Osteocyte (in vitro differentiated cells): ENCODE measurements at places on chromosomes 12 and 14. TPM values are rescaled to one million over a fixed set of nuclear protein-coding genes. Genes with fewer than 3 reads are reported as not detected.

HAL gene
- total RNA-seq = 0.50 and 1.7 TPM in 2 replicates

SMCO2 gene
- total RNA-seq = not detected in 2 replicates

- no peak for DNase-seq
- H3K27ac ChIP-seq = no peak overlapping the region
- H3K36me3 ChIP-seq = no peaks in the 10 kb centered on the region
- H3K4me3 ChIP-seq = no peak overlapping the region
- H3K27me3 ChIP-seq = peaks cover 2% of the 10 kb centered on the region
These were observed 190.4 kb downstream of the NTF3 start for GRCh38 chr12:5622280-5622679.

GRCh38 chr14:99654235-99654985 is 9.5 kb downstream of the HHIPL1 start:
- no peak overlapping the region for H3K4me3 ChIP-seq
- no peak for DNase-seq
- H3K27ac ChIP-seq = no peak overlapping the region

- no peaks in the 10 kb centered on the region for H3K36me3 ChIP-seq
- H3K4me3 ChIP-seq = no peak overlapping the region
- DNase-seq = peak; percentile 81
- H3K27ac ChIP-seq = no peak overlapping the region
- H3K4me1 ChIP-seq = peaks cover 21% of the 10 kb centered on the region
These were observed 3.7 kb upstream of the CLBA1 start for GRCh38 chr14:104981699-104982541.

UNG gene
- total RNA-seq = 16.2 and 18.6 TPM in 2 replicates

DNA sequence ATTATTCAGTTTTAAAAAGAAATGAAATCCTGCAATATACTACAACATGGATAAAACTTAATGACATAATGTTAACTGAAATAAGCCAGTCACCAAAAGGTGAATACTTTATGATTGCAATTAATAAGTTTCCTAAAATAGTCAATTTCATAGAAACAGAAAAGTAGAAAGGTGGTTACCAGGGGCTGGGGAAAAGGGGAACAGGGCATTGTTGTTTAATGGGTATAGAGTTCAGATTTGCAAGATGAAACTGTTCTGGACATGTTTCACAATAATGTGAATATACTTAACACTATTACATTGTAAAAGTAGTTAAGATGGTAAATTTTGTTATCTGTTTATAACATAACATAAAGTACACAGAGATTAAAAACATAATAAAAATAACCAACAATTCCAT is 550.9 kb downstream of the CCER1 start:
- no peak overlapping the region for H3K27ac ChIP-seq
- H3K36me3 ChIP-seq = no peaks in the 10 kb centered on the region
- H3K4me3 ChIP-seq = no peak overlapping the region
- no peaks in the 10 kb centered on the region for H3K27me3 ChIP-seq

B4GALNT3 gene
- 0.21 and 0.27 TPM in 2 replicates for total RNA-seq

KLRC2 gene
- total RNA-seq = 3.0 and 3.6 TPM in 2 replicates

DNA sequence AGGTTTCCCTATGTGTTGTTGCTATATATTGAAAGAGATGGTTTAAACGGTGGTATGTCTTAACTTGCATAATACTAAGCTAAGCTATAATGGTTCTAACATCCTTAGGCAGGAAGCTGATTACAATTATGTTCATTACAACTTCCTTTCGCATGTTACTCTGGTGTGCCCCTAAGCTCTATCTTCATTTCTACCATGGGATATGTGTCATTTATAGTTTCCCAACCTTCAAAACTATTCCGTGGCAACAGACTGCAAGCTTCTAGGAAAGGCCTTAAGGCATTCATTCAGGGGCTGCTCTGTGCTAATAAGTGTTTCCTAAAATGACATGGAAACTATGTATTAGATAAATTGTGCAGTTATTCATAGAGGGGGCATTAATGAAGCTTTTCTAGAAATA is 294.6 kb downstream of the GXYLT1 start:
- no peak overlapping the region for H3K4me3 ChIP-seq
- no peak for DNase-seq
- no peaks in the 10 kb centered on the region for H3K36me3 ChIP-seq

CAPRIN2 gene
- 31.2 and 35.8 TPM in 2 replicates for total RNA-seq

CLEC4C gene
- total RNA-seq = not detected in 2 replicates

GRCh38 chr12:89179245-89179644 is 173.1 kb downstream of the DUSP6 start:
- no peak overlapping the region for H3K27ac ChIP-seq
- no peak for DNase-seq
- H3K36me3 ChIP-seq = no peaks in the 10 kb centered on the region
- H3K4me3 ChIP-seq = no peak overlapping the region
- H3K4me1 ChIP-seq = peaks cover 19% of the 10 kb centered on the region

DNA sequence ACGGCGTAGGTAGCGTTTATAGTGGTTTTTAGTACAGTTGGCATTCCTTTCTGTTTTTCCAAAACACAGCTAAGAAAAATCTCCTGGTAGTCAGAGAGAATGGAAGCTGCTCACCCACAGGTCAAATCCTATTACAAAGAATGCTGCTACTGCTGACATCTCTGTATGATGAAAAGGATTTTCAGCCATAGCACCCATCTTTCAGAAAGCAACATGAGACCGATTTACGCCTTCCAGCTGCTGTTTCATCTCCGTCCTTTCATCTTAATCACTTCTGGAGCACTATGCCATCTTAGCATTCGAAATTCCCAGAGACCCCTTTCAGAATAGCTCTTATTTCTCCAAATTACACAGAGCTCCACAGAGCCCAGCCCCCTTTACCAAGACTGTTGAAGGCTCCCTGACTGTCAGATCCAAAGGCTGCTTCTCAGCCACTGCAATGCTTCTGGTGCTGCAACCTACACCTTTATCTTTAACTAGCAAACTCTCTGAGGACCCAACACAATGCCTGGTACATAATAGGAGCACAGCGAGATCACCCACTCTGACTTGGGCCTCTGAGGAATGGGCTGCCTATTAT is 211.8 kb downstream of the NEDD1 start:
- H3K4me3 ChIP-seq = no peak overlapping the region

FAM222A gene
- total RNA-seq = 1.2 and 1.5 TPM in 2 replicates

SYNDIG1L gene
- 0.26 TPM in 1 of 2 replicates, not detected in the other for total RNA-seq

DNA sequence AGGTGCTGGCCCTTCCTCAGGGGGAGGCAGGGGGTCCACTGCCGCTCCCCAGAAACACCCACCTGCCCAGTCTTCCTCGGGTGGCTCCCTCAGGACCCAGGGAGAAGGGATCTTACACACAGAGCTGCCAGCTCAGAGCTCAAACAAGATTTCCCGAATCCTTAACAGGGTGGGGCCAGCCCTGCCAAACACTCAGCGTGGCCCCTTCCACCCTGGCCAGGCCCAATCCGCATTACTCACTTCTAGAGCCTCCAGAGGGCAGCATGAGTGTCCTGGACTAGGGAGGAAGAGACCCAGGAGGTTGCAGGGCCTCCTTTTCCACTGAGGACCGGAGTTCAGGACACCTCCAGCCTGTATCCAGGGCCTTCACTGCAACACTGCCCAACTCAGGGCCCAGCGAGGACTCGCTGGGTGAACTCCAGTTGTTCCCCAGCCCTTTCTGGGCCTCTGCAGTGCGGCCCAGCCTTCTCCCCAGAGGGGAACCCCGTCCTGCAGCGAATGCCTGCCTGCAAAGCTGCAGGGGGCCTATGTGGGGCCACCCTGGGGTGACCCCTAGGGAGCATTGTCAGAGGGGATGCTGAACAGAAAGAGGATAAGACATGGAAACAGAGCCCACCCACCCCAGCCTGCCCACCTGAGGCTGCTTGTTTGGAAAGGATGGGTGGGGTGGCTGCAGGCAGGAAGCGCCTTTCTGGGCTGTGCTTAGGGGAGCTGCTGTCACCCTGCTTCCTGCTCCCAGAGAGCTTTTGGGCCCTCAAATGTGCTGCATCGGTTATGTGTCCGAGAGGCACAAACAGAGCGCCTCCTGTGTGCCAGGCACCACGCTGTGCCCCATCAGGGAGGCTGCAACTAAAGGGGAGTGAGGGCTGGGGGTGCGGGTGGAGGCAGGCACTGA is 43.8 kb downstream of the CCNK start:
- H3K27ac ChIP-seq = peak overlapping the region; percentile 28
- no peak overlapping the region for H3K4me3 ChIP-seq
- peaks cover 38% of the 10 kb centered on the region for H3K4me1 ChIP-seq
- H3K27me3 ChIP-seq = no peaks in the 10 kb centered on the region
- no peaks in the 10 kb centered on the region for H3K36me3 ChIP-seq

DNA sequence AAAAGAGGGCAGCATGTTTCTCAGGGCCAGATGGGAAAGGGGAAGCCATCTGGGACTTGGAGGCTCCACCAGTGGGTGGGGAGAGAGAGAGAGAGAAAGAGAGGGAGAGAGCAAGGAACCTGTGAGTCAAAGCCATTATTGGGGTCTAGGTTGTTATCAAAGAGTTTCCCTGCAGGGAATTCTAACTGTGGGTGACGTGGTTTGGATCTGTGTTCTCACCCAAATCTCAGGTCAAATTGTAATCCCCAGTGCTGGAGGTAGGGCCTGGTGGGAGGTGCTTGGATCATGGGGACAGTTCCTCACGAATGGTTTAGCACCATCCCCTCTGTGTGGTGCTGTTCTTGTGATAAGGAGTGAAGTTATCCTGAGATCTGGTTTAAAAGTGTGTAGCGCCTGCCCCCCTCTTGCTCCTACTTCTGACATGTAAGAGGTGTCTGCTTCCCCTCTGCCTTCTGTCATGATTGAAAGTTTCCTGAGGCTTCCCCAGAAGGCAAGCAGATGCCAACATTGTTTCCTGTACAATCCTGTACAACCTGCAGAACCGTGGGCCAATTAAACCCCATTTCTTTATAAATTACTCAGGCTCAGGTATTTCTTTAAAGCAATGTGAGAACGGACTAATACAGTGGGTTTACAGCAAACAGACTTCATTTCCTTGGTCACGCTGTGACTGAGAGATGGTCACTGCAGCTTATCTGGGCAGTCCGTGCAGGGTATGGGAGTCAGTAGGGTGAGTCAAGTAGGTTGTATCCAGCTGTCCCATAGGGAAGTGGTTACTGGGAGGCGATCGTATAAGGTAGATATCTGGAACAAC is 52.4 kb downstream of the CCDC91 start:
- H3K36me3 ChIP-seq = no peaks in the 10 kb centered on the region
- DNase-seq = no peak
- no peak overlapping the region for H3K4me3 ChIP-seq
- H3K27me3 ChIP-seq = no peaks in the 10 kb centered on the region

- no peaks in the 10 kb centered on the region for H3K36me3 ChIP-seq
- no peak for DNase-seq
- H3K4me1 ChIP-seq = peaks cover 27% of the 10 kb centered on the region
- H3K4me3 ChIP-seq = no peak overlapping the region
These were observed 379.3 kb downstream of the NAV3 start for GRCh38 chr12:78209846-78210505.

PTPRB gene
- total RNA-seq = 0.05 and 0.10 TPM in 2 replicates

GRCh38 chr12:15899282-15899870 is 11.8 kb upstream of the DERA start:
- DNase-seq = no peak
- no peaks in the 10 kb centered on the region for H3K27me3 ChIP-seq
- peak overlapping the region; percentile 62 for H3K27ac ChIP-seq
- H3K4me3 ChIP-seq = no peak overlapping the region
- peaks cover 7% of the 10 kb centered on the region for H3K4me1 ChIP-seq
- peaks cover 57% of the 10 kb centered on the region for H3K36me3 ChIP-seq

TMCC3 gene
- not detected in 2 replicates for total RNA-seq

DNA sequence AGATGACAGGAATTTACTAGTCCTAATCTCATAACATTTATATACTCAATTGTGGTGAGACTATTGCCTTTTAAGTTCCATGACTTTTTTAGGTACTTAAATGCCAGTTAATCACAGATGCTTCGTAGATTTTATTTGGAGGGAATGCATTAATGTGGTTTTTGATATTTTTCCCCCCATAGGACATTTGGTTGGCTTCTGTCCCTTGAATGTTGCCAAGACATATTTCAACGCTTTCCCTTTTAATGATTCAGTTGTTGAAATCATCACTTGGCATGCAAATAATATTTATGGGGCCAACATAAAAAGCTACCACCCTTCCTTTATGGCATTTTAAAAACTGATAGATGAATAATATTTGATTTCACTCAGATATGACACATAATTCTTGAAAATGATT is 172.1 kb downstream of the ACSS3 start:
- no peaks in the 10 kb centered on the region for H3K27me3 ChIP-seq
- no peak for DNase-seq
- no peak overlapping the region for H3K4me3 ChIP-seq
- H3K4me1 ChIP-seq = peaks cover 12% of the 10 kb centered on the region

GRCh38 chr12:68636268-68636667 is 25.6 kb downstream of the RAP1B start:
- no peaks in the 10 kb centered on the region for H3K27me3 ChIP-seq
- peak overlapping the region; percentile 58 for H3K27ac ChIP-seq
- H3K4me3 ChIP-seq = no peak overlapping the region
- peaks cover 56% of the 10 kb centered on the region for H3K4me1 ChIP-seq
- no peaks in the 10 kb centered on the region for H3K36me3 ChIP-seq

GRCh38 chr12:99976762-99977161 is 8.0 kb downstream of the ANKS1B start:
- no peaks in the 10 kb centered on the region for H3K36me3 ChIP-seq
- no peak overlapping the region for H3K4me3 ChIP-seq
- DNase-seq = no peak

PPM1H gene
- total RNA-seq = 60.8 and 67.0 TPM in 2 replicates
